Neural progenitor cell (in vitro differentiated cells): ENCODE measurements at places on chromosomes 4 and X.

DNA sequence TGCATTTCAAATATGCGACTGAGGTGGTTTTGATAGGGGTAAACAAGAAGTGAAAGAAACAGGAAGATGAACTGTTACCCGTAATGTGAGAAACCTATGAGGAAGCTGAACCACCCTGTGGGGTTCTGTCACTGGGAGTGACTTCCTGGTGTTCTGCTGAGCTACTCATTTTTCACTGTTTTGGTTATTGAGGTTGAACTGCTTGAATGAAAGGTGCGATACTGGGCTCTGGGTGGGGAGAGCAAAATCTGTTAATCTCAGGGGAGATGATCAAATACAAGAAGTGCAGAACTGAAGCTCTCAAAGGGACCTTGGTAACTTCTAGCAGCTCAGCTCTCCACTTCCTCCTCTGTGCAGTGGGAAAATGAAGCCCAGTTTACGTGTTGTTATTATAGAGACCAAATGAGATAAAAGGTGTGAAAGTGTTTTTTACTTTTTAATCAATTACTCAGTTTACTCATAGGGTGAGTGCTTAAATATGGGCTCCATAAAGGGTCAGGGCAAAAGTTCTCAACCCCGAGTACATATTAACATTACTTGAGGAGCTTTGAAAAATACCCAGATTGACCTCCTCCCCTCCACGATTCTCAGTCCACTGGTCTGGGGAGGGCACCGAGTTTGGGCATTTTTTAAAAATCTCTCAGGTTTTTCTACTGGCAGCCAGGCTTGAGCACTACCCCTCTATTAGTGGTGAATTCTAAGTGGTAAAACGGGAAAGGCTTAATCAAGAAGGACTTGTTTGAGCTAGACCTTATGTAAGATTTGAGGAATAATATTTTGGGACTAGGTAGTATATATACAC, 66.7 kb downstream of the COQ2 start:
- no peak for DNase-seq

DNA sequence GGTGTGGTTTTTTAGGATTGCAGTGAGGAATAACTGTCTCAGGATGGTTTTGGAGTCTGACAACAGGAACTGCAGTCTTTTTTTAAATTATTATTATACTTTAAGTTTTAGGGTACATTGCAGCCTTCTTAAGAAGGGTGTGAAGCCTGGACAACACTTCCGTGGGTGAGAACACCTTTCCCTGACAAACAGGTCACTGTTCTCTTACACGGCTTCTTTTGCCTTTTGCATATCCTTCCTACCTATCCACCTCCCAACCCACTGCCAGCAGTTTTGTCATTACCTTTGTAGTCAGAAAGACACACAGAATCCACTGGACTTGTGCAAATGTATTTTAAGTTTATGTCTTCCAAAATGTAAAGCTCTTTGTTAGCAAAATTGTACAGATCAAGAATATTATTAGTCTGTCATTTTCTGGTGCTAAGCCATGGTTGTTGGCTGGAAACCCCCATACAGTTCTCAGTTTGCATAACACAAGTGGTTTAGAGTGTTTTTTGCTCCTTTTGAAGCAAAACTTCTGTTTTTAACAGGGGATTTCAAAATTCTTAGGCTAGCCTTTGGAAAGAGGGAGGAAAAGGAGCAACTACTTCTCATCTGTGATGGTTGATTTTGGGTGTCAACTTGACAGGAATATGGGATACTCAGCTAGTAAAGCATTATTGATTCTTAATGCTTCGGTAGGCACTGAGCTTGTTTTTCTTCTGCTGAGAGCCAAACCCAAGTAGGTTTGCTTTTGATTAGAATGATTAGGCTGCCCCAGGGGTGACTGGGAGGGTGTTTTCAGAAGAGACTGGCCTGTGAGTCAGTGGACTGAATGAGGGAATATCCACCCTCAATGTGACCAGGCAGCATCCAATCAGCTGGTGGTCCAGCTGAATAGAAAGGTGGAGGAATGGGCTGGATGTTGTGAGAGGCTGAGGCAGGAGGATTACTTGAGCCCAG, 29.4 kb upstream of the KLHL2 start:
- DNase-seq, result no peak

GRCh38 chrX:42188730-42189129, 265.4 kb upstream of the CASK start:
- no peak for DNase-seq

GRCh38 chr4:61583696-61584095, 383.6 kb downstream of the ADGRL3 start:
- no peak for DNase-seq

DNA sequence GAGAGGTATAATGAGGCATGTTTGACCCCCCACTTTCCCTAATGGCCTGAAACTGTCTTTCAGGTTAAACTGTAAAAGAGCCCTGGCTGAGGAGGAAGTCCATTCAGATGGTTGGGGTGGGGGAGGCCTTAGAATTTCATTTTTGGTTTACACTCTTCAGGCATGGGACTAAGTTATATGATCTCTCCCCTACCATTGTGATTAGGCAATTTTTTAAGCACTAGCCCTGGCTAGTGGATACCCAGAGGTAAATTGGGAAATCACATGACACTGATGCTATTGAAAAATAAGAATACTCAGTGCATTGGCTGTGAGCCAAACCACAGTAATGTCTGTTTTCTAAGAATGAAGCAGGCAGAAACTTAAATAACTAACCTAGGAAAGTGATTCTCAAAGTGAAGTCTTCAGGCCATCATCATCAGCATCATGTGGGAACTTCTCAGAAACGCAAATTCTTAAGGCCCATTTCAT, 149.7 kb downstream of the RRAGB start:
- no peak for DNase-seq

GRCh38 chr4:14631806-14632440, 370.4 kb upstream of the CPEB2 start:
- DNase-seq, result no peak

DNA sequence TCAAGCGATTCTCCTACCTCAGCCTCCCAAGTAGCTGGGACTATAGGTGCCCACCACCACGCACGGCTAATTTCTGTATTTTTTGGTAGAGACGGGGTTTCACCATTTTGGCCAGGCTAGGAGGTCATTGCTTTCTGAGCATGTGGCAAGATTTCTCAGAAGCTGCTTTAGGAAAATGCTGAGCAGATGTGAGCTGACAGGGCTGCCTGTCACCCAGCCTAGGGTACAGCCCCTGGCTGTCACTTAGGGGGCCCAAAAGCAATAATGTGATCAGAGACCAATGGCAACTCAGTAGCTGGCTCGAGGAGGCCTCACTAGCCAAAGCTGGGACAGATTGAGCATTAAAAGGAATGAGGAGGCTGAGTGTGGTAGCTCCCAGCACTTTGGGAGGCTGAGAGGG, 64.8 kb downstream of the TNIP2 start:
- no peak for DNase-seq

DNA sequence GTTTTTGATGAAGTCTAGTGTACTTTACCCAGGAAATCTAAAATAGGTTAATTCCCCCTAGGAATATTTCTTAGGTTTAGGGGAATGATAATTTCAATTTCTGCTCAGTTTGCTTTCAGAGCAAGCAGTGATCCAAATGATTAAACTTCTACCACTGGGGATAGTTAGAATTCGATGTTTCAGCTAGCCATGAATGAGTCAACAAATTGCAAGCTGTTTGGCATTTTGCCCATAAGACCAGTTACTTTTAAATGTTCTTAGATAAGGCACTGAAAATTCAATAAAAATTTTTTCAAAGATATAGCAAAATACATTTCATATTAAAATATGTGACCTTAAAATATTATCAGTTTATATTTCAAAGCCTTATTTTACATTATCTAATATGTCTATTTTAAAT, 993.6 kb downstream of the ARAP2 start:
- no peak for DNase-seq

- DNase-seq, result no peak
These were observed 43.9 kb downstream of the UGT2B10 start for GRCh38 chr4:68859655-68860054.

DNA sequence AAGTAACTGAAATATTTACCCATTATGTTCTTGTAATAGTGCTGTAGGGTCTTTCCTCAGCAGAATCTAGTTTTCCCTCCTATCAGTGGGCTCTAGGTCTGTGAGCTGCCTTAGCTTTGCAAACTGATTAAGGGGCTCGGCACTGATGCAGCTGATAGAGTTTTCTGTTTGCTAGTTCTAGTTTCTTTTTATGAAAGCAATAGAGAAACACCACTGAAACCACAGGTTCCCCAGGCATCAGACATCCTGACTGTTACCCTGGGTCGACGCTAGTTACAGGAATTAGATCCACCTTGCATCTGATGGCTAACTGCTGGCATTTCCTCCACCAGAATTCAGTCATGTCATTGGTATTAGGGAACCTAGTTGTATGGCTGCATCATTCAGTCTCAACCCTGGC, 225.0 kb upstream of the VCX start:
- DNase-seq, result no peak

DNA sequence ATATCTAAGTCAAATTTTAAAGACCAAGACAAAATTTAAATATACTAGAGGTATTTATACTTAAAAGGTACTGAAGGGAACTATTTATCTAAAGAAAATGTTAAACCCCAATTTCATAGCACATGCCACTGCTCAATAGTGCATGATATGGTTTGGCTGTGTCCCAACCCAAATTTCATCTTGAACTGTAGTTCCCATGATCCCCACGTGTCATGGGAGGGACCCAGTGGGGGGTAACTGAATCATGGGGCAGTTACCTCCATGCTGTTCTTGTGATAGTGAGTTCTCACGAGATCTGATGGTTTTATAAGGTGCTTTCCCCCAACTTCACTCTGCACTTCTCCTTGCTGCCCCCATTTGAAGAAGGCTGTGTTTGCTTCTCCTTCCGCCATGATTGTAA, 32.3 kb downstream of the MAML3 start:
- no peak for DNase-seq

DNA sequence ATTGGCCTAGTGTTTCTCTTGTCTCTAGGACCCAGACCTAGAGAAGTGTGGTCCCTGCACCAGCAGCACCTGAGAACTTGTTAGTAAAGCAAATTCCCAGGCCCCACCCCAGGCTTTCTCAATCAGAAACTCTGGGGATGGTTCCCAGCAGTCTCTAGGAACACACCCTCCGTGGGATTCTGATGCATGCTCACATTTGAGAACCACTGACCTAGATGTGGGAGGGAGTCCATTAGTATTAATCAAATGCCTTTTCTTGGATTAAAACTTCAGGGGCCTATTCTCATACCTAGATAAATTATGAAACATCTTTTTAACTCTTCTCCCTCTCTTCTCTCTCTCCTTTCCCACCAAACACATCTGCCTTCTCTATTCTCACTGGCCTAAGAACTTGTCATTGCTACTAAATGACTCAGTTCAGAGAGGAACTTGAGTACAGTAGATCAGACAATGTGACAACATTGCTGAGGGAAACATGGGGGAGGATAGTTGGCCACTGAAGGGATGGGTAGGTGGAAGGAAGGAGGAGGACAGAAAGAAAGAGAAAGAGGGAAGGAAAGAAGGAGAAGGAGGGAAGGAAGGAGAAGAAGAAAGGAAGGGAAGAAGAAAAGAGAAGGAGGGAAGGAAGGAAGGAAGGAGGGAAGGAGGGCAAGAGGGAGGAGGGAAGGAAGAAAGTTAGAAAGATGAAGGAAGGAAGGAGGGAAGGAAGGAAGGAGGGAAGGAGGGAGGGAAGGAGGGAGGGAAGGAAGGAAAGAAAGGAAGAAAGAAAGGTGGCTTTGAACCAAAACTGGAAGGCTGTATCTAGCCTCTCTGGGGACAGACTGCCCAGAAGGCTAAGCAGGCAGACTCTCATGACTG, 132.7 kb upstream of the MAP3K15 start:
- no peak for DNase-seq

GRCh38 chrX:31036895-31037294, 34.9 kb downstream of the FTHL17 start:
- peak; percentile 71 for DNase-seq

DNA sequence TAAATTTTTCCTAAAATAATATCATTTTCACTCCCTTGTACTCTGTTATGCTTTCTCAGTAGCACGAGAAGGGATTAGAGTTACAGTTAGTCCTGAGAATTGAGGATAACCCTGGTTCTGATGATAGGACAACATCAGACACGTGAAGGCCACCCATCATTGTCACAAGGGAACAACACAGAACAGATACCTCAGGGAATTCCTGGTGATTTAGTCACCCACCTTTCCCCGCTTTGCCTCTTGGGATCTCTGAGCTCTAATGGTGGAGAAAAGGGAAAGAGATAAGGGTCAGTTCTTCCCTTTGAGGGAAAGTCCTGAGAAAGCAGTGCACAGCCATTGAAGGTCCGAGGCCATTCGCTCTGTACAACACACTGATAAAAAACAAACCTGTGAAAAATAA, 112.3 kb upstream of the GALNT7 start:
- DNase-seq, result no peak

DNA sequence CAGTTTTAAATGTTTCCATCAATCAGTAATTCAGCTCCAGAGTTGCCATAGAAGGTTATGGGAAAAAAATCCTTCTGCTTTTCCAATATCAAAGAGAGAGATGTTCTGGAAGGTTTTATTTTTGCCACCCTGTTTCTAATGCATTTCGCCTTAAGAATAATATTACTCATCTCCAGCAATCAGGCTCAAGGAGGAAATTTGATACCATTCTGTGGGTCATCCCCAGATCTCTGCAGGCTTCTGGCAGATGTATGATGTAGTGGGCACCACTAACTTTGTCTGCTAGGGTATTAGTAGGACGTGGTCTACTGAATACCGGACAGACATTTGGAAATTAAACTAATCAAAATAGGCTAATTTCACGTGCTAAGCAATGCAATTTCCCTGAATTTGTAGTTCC, 645.4 kb upstream of the TENM3 start:
- DNase-seq, result no peak

GRCh38 chrX:151225843-151226242, 49.5 kb downstream of the GPR50 start:
- no peak for DNase-seq

- DNase-seq, result no peak
These were observed 115.8 kb upstream of the SHISA3 start for GRCh38 chr4:42281324-42282020.

DNA sequence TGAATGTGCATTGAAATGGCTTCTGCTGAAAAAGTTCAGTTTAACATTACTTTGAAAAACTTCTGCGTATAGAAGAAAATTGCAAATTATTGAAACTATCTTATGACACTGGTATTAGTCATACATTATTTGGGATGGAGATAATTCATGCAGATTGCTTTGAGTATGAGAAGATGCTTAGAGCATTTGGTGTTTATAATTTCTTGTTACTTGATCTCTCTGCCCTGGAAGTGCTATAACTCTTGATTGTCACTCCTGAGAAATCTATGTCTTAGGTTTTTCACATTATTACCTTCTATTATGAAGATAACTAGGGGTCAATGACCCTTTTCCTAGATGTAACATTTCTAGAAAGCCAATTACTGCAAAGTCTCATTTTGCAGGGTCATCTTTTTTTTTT, 36.4 kb downstream of the TMEM131L start:
- no peak for DNase-seq

DNA sequence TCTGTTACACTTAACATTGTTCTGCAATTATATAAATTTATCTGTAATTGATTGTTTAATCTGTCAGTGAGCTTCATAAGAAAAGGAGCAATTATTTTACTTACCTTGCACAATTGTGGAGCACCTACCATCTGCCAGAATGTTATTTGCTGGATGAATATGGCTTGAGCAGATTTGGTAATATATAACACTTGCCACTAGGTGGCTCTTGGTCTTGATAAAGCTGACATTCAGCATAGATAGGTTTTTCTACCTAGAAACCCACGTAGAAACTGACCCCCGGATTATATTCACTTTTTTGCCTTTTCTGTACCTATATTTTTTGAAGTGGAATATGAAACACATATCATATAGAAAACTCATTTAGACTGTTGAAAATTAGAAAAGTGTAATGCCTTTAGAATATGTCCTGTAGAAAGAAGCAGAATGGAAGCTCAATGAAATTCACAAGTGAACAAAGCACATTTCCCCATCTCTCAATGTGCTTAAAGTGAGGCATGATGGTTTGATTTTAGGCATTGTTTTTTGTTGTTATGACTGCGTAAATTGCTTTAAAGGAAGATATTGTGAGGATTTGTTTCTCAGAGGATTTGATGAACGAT, 9.5 kb downstream of the RBPJ start:
- peak; percentile 66 for DNase-seq
